NCI-H1694 treated with DMSO at 0.1 percent for 48 hours (cell line): ENCODE measurements at places on chromosomes 6 and 20.

- no peak for DNase-seq
Measured at GRCh38 chr20:21228511-21228910, 74.6 kb upstream of the XRN2 start.

- peak; percentile 46 for DNase-seq
Measured at GRCh38 chr6:126307849-126308248, 32.1 kb upstream of the CENPW start.

DNA sequence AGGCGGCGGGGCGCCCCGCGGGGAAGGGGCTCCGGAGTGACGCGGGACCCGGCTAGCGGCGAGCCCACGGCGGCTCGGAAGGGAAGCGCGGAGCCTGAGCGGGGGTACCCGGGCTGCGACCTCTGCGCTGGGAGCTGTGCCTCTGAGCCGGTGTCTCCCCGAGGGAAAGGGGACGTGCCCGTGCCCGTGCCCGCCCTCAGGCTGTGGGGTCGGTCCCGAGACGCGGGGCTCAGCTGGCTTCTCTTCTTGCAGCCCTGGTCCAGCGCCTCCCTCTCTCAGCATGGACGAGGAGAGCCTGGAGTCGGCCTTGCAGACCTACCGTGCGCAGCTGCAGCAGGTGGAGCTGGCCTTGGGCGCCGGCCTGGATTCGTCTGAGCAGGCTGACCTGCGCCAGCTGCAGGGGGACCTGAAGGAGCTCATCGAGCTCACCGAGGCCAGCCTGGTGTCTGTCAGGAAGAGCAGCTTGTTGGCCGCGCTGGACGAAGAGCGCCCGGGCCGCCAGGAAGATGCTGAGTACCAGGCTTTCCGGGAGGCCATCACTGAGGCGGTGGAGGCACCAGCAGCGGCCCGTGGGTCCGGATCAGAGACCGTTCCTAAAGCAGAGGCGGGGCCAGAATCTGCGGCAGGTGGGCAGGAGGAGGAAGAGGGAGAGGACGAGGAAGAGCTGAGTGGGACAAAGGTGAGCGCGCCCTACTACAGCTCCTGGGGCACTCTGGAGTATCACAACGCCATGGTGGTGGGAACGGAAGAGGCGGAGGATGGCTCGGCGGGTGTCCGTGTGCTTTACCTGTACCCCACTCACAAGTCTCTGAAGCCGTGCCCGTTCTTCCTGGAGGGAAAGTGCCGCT lies 686 bp downstream of the ZGPAT start:
- no peak for DNase-seq

- no peak for DNase-seq
Measured at GRCh38 chr6:139368661-139369060, 5.8 kb downstream of the CITED2 start.

GRCh38 chr6:63140692-63141318 lies 70.5 kb upstream of the FKBP1C start:
- DNase-seq, result no peak

- DNase-seq, result no peak
Measured at GRCh38 chr6:127792616-127793015, 108.2 kb downstream of the THEMIS start.

GRCh38 chr6:139325125-139325524 lies 33.3 kb upstream of the TXLNB start:
- no peak for DNase-seq

DNA sequence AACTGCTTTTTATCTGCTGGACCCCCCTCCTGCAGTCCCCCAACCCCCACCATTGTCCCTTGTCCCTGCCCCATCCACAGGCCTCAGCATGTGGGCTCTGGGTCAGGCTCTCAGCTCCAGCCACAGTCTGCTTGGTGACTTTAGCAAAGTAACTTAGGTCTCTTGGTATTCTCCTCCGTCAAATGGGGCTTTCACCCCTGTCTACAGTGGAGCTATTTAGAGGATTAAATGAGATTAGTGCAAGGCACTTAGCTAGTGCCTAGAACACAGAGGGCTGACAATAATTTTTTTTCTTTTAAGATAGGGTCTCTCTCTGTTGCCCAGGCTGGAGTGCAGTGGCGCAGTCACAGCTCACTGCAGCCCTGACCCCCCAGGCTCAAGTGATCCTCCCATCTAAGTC lies 71.9 kb downstream of the TCP11 start:
- DNase-seq, result no peak

DNA sequence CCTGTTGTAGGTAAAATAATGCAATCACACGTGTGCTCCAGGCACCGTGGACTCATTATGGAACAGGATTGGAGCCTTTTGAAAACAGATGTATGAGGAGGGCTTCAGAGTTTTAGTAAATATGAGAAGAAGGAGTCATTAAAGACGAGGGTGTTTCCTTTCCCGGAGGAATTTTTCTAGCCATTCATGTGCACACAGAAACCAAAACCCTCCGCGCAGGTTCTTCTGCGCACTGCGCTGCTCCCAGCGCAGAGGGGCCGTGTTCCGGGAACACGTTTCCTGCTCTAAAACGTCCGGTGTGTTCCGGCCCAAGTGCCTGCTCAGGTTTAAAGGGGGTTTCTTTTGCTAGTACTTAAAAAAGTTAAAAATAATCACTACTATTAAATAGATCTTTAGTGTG lies 11.6 kb downstream of the GPR31 start:
- no peak for DNase-seq

GRCh38 chr6:501891-502601 lies 110.5 kb downstream of the IRF4 start:
- DNase-seq, result no peak

GRCh38 chr6:6395581-6396197 lies 75.2 kb upstream of the F13A1 start:
- no peak for DNase-seq

DNA sequence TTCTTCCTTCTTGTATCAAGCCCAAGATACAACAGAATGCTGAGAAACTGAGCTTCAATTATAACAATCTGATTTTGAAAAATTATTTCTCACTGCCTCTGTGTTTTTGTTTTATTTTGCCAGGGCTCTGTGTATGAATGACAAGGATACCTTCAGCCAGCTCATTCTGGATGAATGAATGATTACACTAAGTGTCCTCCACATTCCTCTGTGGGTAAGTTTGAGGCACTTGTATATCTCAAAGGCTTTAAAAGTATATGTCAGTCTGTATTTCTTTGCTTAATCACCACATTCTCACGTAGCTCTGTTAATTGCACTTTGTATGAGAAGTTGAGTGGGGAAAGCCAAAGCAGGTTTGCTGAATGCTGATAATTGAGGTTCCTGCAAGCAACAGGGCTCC lies 95.1 kb downstream of the TIAM2 start:
- no peak for DNase-seq

- DNase-seq, result no peak
Measured at GRCh38 chr6:491233-491632, 99.7 kb downstream of the IRF4 start.

DNA sequence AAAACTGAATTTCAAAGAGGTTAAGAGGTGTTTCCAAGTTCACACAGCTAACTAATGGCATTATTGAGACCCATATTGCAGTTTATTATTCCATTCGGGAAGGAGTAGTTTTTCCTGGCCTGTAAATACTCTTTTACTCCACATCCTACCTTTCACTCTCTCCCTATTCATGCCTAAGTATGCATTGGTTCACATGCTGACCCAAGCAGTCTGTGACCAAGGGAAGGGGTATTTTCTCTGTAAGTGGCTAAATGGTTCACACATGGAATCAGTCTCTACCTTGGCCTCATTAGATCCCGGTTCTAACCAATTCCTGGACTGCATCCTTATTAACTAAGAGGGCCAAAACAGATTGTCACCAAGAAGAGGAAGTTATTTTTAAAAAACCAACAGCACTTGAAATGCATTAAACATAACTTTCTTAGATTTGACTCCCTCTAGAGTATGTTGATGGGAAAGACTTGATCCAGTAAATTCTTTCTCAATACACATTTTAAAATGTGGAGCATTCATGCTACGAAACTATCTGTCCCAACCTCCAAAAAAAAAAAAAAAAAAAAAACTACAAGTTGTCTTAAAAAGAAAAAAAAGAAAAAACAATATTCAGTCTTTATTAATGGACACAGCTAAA lies 17.8 kb upstream of the RSPO3 start:
- no peak for DNase-seq

- no peak for DNase-seq
Measured at GRCh38 chr6:53635322-53635721, 30.2 kb downstream of the KLHL31 start.

GRCh38 chr6:107636486-107636885 lies 146.6 kb downstream of the SOBP start:
- no peak for DNase-seq

DNA sequence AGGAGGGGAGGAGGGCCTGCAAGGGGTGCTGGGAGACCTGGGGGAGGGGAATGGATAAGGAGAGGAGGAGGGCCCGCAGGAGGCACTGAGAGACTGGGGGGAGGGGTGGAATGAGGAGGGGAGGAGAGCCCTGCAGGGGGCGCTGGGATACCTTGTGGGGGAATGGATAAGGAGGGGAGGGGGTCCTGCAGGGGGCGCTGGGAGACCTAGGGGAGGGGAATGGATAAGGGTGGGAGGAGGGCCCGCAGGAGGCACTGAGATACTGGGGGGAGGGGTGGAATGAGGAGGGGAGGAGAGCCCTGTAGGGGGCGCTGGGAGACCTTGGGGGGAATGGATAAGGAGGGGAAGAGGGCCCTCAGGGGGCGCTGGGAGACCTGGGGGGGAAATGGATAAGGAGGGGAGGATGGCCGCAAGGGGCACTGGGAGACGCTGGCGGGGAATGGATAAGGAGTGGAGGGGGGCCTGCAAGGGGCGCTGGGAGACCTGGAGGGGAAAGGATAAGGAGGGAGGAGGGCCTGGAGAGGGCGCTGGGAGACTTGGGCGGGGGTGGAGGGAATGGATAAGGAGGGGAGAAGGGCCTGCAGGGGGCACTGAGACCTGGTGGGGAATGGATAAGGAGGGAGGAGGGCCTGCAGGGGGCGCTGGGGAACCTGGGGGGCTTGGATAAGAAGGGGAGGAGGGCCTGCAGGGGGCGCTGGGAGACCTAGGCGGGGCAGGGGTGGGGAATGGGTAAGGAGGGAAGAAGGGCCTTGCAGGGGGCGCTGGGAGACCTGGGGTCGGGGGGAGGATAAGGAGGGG lies 1.3 kb upstream of the CTCFL start:
- DNase-seq, result no peak

DNA sequence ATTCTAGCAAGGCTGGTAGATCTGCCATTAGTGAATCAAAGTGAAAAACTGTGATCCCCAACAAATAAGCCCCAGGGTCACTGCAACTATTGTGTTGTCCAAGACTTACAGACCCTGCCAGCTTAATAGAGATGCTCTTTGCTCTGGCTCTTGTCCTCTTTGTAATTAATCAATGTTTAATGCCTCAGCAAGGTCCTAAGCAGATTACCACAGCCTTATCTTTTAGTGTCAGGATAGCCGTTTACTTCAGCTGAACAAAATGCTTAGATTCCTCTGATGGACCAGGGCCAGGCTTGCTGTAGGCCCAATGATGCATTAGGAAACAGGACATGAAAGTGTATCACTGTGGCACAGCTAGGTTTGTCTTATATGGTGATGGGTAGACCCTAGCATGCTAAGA lies 353.3 kb downstream of the HACE1 start:
- no peak for DNase-seq

GRCh38 chr6:77561768-77562314 lies 91.0 kb upstream of the MEI4 start:
- DNase-seq, result no peak

DNA sequence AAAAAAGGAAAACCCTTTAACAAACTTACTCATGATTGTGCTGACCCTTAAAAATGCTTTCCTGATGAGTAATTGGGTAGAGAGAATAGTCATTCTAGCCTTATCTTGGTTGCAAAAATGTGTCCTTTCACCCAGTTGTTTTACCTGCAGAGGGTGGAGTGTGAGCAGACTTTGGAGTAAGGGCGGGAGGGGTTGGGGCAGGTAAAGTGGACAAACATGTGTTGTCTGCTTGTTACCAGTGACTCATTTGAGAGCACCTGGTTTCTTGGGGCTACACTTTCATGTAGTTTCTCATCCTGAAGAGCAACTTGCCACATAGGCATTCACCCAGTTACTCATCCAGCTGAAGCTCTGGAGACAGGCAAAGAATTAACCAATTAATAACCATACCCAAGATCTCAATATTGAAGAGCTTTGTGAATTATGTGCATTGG lies 121.1 kb downstream of the TNFRSF21 start:
- DNase-seq, result no peak

DNA sequence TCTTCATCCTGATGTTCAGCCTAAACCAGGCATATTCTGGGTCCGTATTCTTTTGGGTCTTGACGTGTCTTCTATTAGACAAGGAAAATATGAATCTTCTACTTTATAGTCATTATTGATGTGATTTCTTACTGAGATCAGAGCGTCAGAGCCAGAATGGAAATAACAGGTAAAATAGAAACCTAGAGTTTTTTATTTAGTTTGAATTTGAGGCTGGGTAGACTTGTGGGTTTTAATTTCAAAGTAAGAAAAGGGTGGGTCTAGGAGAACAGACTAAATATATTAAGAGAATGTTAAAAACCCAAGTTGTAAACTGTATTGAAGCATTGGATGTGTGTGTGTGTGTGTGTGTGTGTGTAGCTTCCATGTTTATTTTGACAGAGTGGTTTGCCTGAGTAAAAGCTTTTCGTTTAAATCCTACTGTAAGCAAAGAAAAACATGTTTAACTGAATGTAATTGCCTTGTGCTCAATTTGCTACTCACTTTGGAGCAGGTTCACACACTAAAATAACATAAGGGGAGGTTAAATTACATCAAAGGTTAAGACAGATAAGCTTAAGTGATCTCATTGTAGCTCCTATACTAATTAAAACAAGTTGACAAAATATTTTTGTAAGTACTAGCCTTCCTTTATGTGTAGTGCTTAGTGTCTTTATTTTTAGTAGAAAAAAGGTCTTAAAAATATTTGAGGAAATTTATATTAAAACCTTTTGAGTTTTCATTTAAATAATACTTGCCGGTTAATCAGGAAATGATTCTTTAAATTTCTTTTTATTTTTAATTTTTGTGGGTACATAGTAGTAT lies 17.4 kb downstream of the HECA start:
- DNase-seq, result no peak

DNA sequence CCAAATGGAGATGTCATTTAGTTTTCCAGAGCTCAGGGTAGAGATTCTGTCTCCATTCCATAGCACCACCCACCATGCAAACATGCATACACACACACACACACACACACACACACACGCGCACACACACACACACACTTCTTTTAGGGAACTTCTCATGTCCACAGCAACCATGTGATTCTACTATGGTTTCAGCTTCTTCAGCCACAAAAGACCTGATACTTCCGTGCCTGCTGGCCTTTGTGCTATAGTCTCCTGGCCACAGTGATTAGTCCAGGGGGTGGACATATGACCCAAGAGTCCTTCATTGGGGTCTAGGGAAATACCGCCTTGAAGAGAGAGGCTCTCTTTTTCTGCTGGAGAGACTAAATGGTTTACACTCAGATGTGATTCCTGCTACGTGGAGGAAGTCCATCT lies 53.5 kb downstream of the CARMIL1 start:
- DNase-seq, result no peak

- no peak for DNase-seq
Measured at GRCh38 chr6:22361576-22361975, 64.7 kb upstream of the PRL start.

GRCh38 chr20:54624706-54625390 lies 149.5 kb downstream of the DOK5 start:
- peak; percentile 86 for DNase-seq
